ENCODE measurements at places on chromosomes 4 and X.

GRCh38 chr4:158826057-158826456 is 57.2 kb downstream of the FNIP2 start:
- no peak for DNase-seq

DNA sequence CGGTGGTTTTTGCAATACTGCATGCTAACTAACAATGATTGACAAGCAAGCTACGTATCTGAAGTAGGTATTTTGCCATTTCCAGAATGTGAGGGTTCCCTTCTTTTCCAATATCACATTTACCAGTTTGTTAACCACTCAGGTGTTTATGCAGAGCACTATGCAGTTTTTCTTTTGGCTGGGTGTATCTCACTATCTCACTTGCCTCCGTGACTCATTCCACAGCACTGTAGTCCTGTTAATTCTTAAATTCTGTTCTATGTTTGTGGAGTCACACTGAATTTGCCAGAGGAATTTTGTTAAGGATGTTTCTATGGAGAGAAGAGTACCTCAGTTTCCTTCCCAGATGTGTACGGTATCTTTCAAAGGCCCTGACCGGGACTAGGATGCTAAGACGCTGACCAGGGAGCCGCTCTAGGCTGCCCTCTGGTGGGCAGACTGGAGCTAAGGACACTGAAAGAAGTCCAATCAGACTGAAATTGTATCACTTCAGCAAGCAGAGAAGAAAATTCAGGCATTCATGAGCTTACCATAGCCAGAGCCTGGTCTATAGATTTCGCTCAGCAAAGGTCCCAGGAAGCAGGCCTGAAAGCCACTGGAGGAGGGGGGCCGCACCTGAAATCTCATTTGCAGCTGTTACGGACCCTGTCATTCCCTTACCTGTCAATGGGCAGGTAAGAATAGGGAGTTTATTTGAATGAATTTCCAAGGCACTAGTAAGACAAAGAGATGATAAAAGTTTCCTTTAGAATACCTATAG is 388.4 kb upstream of the SPOCK3 start:
- peak; percentile 46 for DNase-seq

- DNase-seq = no peak
Observed at GRCh38 chrX:39050427-39050826, 249.2 kb downstream of the MID1IP1 start.

- no peak for DNase-seq
Observed at GRCh38 chr4:32196950-32197688, 1477.0 kb downstream of the PCDH7 start.

GRCh38 chrX:29422034-29422433 is 793.3 kb upstream of the MAGEB2 start:
- peak; percentile 58 for DNase-seq

DNA sequence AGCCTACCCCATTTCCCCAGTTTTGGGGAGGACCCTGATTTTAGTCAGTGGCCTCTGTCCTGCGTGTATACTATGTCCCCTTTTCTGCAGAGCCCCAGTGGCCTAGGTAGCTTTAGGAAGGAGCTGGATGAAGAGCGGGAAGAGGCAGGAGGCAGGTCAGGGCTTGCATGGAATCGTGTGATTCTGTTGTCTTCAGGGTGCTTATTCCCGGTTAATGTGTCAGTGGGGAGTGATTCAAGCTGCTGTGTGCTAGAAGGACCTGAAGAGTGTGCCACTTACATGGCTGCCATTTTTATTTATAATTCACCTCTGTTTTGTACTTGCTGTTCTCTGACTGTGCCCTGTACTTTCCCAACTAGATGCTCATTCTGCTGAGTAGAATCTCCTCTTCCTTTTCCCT is 127.3 kb upstream of the AMOT start:
- no peak for DNase-seq

GRCh38 chrX:51257490-51257889 is 75.1 kb upstream of the NUDT10 start:
- no peak for DNase-seq
